IPS DF 6.9 (cell line): ENCODE measurements at places on chromosomes 13 and 19.

GRCh38 chr13:33678906-33679657, 138.9 kb upstream of the RFC3 start:
- no peak for DNase-seq

GRCh38 chr19:15154002-15154612, 46.7 kb downstream of the NOTCH3 start:
- no peak for DNase-seq

GRCh38 chr13:40812102-40812501, 22.7 kb downstream of the SLC25A15 start:
- DNase-seq, result no peak

GRCh38 chr19:19531951-19532805, 3.5 kb downstream of the YJEFN3 start:
- peak; percentile 77 for DNase-seq

DNA sequence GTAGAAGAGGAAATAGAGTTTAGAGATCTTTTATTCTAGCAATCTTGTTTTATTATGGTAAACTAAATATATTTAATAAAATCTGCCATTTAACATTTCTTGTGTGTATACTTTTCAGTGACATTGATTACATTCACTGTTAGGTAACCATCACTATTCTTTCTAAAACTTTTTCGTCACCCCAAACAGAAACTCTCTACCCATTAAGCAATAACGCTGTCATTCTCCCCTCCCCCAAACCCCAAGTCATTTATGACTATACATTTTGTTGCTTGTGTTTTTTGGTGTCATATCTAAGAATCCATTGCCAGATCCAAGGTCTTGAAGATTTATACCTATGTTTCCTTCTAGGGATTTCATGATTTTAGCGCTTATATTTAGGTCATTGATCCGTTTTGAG, 10.6 kb downstream of the URI1 start:
- no peak for DNase-seq

DNA sequence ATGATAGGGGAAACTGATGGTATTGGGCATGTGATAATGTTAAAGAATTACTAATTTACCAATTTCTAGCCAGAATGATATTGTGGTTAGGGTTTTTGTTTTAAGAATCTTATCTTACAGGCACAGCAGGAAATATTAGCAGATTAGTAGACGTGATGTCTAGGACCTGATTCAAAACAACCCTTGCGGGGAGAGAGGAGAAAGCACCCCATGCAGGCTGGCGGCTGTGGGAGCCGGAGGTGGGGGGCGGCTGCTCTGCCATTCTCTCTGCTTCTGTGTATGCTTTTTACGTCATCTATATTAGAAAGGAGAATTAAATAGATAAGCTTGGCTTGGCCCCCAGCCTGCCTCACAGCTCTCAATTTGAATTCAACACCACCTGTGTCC, 41.5 kb downstream of the MLLT1 start:
- no peak for DNase-seq

- no peak for DNase-seq
Measured at GRCh38 chr19:50777830-50778303, 7.6 kb downstream of the GPR32 start.

GRCh38 chr19:40642757-40643305, 41.7 kb downstream of the LTBP4 start:
- DNase-seq, result no peak

DNA sequence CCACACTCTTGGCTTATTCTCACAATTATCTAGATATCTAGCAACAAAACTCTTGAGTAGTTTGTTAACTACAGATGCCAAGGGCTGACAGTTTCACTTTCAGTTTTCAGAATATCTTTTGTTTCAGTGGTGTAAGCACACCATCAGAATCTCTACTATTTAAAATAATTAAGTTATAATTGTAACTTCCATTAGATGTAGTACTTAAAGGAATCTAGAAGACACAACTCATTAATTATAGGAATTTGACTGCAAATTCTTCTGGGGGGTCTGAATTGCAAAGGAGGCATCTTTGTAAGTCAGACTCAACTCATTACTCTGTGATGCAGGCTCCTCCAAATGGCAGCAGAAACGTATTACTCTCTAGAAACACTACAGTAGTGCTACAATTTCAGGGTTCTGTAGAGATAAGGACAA, 44.9 kb upstream of the USPL1 start:
- DNase-seq, result no peak

GRCh38 chr19:50313812-50314536, 15.2 kb downstream of the KCNC3 start:
- DNase-seq, result no peak

DNA sequence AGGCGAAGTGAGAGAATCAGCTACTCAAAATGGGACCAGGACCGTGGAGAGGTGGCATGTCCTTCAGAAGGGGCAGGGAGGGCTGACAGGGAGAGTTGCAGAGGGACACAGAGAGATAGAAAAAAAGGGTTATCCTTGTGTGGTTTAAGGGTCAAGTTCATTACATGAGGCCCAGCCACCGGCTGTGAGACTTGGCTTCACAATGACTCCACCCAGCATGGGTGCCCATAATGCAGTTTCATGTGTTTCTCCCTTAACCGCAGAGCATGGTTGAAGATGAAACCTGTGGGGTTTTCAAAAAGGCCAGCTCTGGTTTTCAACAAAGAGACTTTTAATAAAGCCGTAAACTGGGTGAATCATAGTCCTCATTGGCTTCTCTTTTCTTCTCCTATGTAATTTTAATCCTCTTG, 164.6 kb downstream of the KLF5 start:
- DNase-seq, result no peak

- no peak for DNase-seq
Measured at GRCh38 chr13:43978688-43979087, 99.0 kb downstream of the LACC1 start.

DNA sequence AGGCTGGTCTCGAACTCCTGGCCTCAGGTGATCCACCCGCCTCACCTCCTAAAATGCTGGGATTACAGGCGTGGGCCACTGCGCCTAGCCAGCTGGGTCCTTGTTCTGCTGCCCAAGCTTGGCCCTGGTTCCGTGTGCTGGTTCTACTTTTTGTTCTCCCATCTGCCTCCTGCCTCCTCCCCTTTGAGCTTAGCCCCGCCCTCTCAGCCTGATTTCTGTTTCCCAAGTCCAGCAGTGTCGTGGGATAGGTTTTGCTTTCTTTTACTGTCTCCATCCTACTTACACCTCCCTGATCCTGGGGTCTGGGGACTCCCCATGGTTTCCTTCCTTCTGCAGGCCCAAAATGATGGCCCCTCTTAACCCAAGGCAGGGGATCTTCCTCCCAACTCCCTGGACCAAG, 2.4 kb downstream of the BLOC1S3 start:
- no peak for DNase-seq

- DNase-seq, result no peak
Measured at GRCh38 chr19:13098277-13099072, 4.2 kb downstream of the LYL1 start.

- DNase-seq, result no peak
Measured at GRCh38 chr13:85373322-85373721, 425.9 kb downstream of the SLITRK6 start.

GRCh38 chr13:24854311-24854710, 90.3 kb downstream of the RNF17 start:
- no peak for DNase-seq

DNA sequence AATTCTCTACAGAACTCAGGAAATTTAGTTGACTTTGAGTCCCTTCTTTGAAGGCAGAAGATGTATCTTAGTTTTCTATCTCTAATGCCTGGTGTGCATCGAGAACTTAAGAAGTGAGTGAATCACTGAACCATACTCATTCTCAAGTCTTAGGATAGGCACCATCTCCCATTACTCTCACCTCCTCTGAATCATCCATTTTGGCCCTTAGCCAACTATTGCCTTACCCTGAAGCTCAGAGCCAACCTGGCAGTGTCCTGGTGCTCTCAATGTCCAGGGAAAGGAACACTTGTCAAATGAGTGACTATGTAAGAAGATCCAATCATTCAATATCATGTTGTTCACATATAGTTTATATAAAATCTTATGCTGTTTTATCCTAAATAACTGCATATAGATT, 146.6 kb downstream of the RGCC start:
- DNase-seq, result no peak

GRCh38 chr13:97502181-97502580, 68.2 kb downstream of the RAP2A start:
- no peak for DNase-seq

DNA sequence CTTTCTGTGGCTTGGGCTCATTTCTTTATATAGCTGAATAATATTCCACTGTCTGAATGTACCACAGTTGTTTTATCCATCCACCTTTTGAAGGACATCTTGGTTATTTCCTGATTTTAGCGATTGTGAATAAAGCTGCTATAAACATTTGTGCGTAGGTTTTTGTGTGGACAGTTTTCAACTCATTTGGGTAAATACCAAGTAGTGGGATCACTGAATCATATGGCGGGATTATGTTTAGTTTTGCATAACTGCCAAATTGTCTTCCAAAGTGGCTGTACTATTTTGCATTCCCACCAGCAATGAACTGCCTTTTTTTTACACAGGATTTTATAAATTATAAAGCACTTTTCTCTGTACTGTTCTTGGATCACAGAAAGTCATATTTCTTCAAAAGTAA, 13.7 kb upstream of the LRCH1 start:
- no peak for DNase-seq

- no peak for DNase-seq
Measured at GRCh38 chr19:21564406-21564805, 59.0 kb downstream of the ZNF429 start.

DNA sequence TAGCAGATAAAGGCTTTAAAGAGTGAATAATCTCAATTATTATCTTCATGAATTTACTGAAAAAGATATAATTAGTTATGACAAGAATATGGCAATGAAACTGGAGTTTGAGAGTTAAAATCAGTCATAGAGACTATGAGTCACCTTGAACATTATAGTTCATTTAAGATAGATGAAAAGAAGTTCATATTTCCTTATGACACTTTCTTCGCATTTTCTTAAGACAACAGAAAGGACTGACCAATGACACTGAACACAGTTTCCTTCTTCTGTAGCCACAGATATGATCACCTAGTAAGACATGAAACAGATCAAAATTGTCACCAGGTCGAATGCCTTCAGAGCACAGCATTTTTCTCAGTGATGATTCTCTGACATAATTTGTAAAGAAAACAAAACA, 202.1 kb downstream of the KLF12 start:
- DNase-seq, result no peak

DNA sequence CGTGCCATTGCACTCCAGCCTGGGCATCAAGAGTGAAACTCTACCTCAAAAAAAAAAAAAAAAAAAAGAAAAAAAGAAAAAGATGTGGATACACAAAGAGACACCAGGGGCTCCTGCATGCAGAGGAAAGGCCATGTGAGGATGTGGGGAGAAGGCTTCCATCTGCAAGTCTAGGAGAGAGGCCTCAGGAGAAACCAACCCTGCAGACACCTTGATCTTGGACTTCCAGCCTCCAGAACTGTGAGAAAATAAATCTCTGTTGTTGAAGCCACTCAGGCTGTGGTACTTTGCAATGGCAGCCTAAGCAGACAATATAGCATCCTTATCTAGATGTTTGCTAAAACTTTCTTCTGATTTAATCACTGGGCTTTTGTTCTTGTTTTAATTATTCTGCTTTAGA, 50.3 kb downstream of the POLR1D start:
- DNase-seq, result no peak

DNA sequence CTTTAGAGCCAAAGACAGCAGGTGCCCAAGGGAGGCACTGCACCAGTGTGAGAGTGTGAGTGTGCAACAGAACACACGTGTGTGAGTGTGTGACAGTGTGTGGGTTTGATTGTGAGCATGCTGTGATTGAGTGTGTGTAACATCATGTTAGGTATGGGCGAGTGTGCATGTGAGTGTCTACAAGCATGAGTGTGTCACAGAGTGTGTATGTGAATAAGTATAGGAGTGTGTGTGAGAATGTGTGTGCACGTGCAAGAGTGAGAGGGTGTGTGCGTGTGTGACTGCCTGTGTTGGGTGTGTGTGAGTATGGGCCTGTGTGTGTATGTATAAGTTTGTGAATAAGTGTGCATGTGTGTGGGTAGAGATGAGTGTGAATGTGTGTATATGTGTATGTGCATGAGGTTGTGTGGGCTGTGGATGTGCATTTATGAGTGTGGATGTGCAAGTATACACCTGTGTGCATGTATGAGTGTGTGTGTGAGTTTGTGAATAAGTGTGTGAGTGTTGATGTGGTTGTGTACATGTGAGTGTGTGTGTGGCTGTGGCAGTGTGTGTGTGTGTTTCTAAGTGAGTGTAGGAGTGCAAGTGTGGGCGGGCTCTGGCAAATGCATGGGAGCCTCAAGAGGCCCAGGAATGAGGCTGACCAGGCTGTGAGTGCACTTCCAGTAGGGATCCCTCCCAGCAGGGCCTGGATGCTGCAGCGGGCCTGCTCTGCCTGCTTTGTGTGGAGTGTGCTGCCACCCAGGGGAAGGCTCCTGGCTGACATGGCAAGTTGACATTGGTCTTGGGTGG, 198.4 kb downstream of the COL4A1 start:
- DNase-seq, result no peak

DNA sequence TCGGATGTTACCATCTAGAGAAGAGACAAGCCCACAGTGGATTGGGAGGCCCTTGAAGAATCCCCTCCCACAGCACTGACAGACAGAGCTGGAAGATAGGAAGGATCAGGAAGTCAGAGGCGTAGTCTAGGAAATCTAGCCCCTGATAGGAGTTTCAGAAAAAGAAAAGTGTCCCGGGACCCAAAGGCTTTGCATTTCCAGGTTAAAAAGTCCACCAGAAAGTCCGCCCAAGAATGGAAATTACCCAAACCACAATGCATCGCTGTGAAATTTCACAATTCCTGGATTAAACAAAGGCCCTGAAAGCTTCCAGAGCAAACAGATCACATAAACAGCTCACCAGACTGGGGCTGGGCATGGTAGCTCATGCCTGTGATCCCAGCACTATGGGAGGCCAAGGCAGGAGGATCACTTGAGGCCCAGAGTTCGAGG, 146.9 kb downstream of the KDM4B start:
- DNase-seq, result no peak

DNA sequence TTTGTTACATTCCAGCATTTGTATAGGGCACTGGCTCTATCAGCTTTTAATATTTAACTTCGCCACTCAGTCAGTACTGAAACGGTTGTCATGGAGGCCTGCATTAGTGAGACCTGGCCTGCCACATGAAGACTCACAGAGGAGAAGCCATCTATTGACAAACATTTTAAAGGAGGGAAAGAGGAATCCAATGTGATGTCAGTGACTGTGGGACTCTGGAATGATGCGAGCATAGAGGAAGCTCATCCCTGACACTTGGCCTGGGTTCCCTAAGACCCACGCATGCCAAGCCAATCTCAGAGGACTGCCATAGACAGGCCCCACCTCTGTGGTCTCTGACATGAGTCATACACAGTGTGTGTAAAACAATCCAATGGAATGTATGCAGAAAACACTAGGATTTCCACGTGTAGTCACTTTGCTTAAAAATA, 7.9 kb upstream of the DPY19L3 start:
- no peak for DNase-seq
